Uterine smooth muscle cell (primary cell): ENCODE measurements at places on chromosomes 5 and 9. TPM values are rescaled to one million over a fixed set of nuclear protein-coding genes. Genes with fewer than 3 reads are reported as not detected.

CER1 gene
- not detected in 2 replicates for total RNA-seq

GFPT2 gene
- total RNA-seq: 24.2 and 27.7 TPM in 2 replicates

SH3TC2 gene
- total RNA-seq: 1.5 and 4.8 TPM in 2 replicates

UIMC1 gene
- total RNA-seq: 31.9 and 38.0 TPM in 2 replicates

SLC6A18 gene
- total RNA-seq: not detected in 2 replicates

KIF12 gene
- not detected in 2 replicates for total RNA-seq

NTRK2 gene
- 0.33 and 1.9 TPM in 2 replicates for total RNA-seq

ZNF883 gene
- 1.2 and 2.2 TPM in 2 replicates for total RNA-seq

ANP32B gene
- total RNA-seq: 9.5 and 10.4 TPM in 2 replicates

MCC gene
- total RNA-seq: 10.4 and 19.0 TPM in 2 replicates

CDH6 gene
- total RNA-seq: 12.7 and 21.6 TPM in 2 replicates

PKD2L2 gene
- total RNA-seq: under 0.01 TPM in 1 of 2 replicates, not detected in the other

CCL28 gene
- 1.5 and 3.9 TPM in 2 replicates for total RNA-seq
